ENCODE measurements at places on chromosomes 2 and 18. TPM values are rescaled to one million over a fixed set of nuclear protein-coding genes. Genes with fewer than 3 reads are reported as not detected.

GRCh38 chr2:216281876-216282275 lies 90.4 kb downstream of the MARCHF4 start:
- DNase-seq = no peak

GRCh38 chr2:118088051-118089024 lies at the start of gene INSIG2:
TSS of gene INSIG2 (plus strand) at chr2:118088471. CDS start at chr2:118096557, 8,086 bp downstream.
- DNase-seq = peak; percentile 93

GRCh38 chr18:9792565-9793245 lies 84.6 kb downstream of the RAB31 start:
- no peak for DNase-seq

- no peak for DNase-seq
Measured at GRCh38 chr18:46565256-46565655, 91.8 kb downstream of the LOXHD1 start.

- no peak for DNase-seq
Measured at GRCh38 chr2:133418671-133419070, 149.6 kb downstream of the NCKAP5 start.

GRCh38 chr2:31235504-31235902 lies 1.6 kb downstream of the EHD3 start:
- no peak for DNase-seq

GRCh38 chr18:37565977-37566478 lies 430 bp upstream of the CELF4 start:
- no peak for DNase-seq

DNA sequence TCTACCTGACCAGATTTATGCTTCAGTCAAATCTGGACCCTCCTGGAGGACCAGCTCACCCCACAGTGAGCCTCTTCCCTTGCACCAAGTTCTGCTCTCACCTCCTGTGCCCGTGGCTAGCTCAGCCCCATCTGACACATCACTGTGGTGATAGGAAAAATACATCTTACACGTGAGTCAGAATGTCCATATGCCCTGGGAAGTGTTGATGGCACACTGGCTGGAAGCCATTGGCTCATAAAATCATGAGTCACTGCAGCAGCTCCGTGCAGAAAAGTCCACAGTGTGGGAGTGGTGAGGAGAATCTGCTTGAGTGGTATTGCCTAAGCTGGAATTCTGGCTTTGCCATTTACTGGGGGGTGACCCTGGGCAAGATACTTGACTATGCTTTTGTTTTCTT lies 42.6 kb upstream of the RAPGEF4 start:
- no peak for DNase-seq

DNA sequence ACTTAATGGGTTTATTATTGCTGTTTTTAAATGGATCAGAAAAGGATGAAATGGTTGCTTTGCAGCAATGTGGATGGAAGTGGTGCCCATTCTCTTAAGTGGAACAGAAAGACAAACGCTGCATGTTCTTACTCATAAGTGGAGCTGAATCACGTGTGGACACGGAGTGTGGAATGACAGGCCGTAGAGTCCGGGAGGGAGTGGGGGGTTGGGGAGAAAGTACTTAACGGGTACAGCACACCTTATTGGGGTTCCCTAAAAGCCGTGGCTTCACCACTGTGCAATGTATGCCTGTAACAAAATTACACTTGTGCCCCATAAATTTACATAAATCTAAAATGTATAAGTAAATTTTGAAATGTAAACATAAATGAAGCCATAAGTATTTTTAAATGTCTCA lies 64.0 kb upstream of the CTDP1 start:
- DNase-seq = peak; percentile 66

- no peak for DNase-seq
Measured at GRCh38 chr2:64295326-64296139, 151.3 kb upstream of the PELI1 start.

DNA sequence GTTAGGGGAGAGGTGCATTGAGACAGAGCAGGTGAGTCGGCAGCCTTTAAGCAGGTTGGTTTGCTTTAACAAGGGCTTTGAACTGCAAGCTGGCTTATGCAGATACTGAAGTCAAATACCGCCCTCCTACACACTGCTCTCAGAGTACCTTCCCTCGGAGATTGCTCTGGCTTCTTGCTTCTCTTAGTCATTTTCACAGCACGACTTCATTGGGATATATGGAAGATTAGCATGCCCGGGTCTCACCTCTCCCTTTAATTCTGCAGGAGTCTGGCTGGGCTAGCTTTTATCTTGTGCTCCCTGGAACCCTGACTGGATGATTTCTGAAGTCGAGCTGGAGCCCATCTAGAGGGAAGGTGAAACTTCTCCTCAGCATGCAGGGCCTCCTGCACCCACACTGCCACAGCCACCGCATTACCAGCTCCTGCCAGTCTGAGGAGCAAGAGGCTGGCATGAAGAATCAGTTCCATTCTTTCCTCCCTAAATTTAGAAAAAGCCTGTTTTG lies 395.5 kb upstream of the HNRNPA3 start:
- DNase-seq = no peak

- DNase-seq = no peak
Measured at GRCh38 chr2:2291500-2292260, 39.4 kb downstream of the MYT1L start.

- DNase-seq = no peak
Measured at GRCh38 chr2:44186810-44187209, 18.1 kb downstream of the PPM1B start.

GRCh38 chr18:5309888-5310470 lies 14.5 kb upstream of the ZBTB14 start:
- no peak for DNase-seq

- DNase-seq = no peak
Measured at GRCh38 chr2:164593541-164593940, 27.7 kb downstream of the GRB14 start.

DNA sequence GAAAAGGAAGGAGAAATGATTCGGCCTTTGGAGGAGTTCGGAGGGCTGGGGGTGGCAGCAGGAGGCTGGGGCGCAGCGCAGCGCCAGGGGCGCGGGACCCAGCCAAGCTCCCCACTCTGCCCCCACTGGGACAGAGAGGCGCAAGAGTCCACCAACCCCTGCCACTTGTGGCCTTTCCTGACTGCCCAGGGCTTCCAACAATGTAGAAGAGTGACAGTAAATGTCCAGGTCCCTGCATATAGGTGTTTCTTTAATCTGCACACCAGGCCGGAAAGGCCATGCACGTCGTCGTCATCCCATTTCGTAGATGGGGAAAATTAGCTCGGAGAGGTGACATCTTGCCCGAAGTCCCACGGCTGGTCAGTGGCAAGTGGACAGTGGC lies 96.6 kb downstream of the INHBB start:
- DNase-seq = no peak

Gene LHCGR
- total RNA-seq = not detected

Gene SKA1
- total RNA-seq = 2.9 TPM

Gene NEB
- total RNA-seq = 7.0 TPM

Gene MYO3B
- total RNA-seq = 0.95 TPM

Gene TGFA
- 38.0 TPM for total RNA-seq

Gene SMYD1
- not detected for total RNA-seq

Gene CAVIN2
- 3.8 TPM for total RNA-seq

Gene NT5C1B
- not detected for total RNA-seq

Gene SERPINB2
- total RNA-seq = 35.0 TPM

Gene BARD1
- total RNA-seq = 26.2 TPM

Gene ABI2
- total RNA-seq = 28.4 TPM

Gene SKOR2
- not detected for total RNA-seq

All from suprapubic skin (tissue), 4 donors.